NCI-H2081 (cell line): ENCODE measurements at places on chromosomes 1 and 21.
A peak's percentile ranks its signal among the peaks of the same experiment; 100 is the strongest.

GRCh38 chr1:214236477-214236876, 44.5 kb upstream of the SMYD2 start:
- no peak for DNase-seq

DNA sequence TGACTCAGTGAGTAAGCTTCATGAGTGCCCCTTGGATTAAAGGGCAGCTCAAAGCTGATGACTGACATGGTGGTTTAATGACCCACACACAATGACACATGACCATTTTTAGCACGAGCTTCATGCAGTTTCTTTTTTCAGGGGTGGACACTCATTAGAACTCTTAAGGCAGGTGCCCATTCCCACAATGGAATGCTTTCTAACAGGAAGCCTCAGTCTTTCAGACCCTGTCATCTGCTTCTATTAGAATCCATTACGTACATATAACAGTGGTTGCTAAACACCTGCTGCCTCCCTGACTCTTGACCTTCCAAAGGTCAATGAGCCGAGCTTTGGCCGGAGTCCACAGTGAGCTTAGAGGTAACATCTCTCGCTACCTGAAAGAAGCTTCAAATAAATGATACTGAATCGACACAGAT, 27.4 kb downstream of the AKNAD1 start:
- no peak for DNase-seq

DNA sequence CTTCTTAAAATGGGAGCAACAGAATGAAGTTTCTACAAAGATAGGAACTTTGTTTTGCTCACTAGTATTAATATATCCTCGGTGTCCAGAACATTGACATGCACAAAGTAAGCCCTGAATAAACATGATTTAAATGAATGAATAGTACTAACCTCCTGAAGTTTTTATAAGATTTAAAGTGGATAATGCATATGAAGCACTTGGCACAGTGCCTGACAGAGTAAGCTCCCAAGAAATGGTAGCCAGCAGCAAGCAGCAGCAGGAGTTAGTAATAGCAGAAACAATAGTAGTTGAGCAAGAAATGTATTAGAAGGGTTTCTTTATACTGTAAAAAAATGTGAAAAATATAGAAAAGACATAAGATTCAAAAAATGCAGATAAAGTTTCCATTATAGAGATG, 258.1 kb upstream of the C1orf87 start:
- no peak for DNase-seq

DNA sequence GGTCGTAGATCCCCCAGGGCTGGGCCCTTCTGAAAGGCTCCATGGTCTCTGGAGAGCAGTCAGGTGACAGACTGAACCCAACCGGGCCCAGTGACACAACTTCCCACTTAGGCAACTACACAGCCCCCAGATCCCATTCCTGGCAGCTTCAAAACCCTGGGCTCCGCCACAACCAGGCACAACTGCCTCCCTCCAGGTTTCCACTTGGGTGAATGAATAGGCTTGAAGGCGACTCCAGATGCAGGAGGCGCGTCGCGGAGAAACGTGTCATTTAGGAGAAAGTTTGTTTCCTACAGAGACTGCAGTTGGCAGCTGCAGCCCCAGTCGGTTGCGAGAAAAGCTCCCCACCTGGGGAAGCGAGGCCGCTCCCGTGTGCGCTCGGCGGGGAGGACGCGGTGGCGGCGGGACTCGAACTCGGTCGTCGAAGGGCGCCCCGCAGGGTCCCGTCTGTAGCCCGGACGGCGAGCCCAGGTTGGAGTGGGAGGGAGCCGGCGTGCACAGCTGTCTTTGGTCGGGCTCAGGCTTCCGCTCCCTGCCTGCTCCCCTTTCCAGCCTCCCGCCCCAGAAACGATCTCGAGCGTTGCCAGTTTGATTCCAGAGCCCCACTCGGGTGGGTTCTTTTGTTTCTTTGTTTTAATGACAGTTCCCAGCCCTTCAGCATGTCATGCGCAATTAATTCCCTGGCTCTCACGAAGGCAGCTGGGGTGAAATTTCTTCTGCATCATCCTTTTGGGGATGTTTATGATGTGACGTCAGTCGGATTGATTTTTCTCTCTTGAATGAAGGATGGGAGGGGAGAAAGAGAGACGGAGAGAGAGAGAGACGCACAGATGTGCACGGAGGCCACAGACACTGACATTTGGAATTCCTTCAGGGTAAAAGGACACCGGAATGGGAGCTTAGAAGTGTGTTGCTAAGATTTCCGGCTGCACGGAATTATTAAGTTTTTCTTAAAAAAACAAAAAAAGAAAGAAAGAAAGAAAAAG, 862 bp upstream of the SGIP1 start:
- peak; percentile 66 for DNase-seq

GRCh38 chr1:238052496-238053266, 162.0 kb upstream of the ZP4 start:
- peak; percentile 45 for DNase-seq

- DNase-seq = no peak
These were observed 119.2 kb downstream of the ITSN1 start for GRCh38 chr21:33761441-33762036.

DNA sequence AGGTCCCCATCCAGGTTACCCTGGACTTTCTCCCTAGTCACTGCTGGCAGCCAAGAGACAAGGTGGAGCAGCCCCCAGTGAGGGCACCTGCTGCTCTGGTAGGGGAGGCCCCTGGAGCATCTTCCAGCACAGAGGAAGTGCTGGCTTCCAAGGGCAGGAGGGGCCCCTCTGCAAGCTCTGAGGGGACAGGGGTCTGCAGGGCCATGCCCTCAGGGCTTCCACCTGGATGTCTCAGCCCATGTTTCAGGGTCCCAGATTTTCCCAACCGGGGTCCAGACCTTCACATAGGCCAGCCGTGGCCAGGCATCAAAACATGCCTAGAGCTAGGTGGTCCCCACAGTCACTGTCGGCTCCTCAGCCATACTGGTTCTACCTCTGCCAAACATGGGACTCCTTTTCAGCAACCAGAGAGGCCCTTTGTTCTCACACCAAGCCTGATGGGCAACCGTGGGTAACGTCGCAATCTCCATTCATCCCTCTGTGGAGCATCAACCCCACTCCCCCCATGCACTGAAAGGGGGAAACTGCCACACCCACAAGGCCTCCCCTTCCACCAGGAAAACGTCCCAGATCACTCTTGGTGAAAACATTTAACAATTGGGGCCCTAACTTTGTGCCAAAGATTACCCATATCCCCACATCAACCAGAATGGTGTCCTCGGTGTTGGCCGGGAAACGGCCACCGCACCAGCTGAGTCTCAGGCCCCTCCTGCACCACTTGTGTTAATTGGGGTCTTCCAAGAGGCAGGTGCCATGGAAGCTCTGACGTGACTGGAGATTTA, 1.9 kb upstream of the COL6A2 start:
- DNase-seq = no peak

GRCh38 chr1:103937763-103938357, 188.2 kb downstream of the AMY1C start:
- no peak for DNase-seq

GRCh38 chr21:41972511-41973205, 18.8 kb upstream of the C2CD2 start:
- DNase-seq = no peak

DNA sequence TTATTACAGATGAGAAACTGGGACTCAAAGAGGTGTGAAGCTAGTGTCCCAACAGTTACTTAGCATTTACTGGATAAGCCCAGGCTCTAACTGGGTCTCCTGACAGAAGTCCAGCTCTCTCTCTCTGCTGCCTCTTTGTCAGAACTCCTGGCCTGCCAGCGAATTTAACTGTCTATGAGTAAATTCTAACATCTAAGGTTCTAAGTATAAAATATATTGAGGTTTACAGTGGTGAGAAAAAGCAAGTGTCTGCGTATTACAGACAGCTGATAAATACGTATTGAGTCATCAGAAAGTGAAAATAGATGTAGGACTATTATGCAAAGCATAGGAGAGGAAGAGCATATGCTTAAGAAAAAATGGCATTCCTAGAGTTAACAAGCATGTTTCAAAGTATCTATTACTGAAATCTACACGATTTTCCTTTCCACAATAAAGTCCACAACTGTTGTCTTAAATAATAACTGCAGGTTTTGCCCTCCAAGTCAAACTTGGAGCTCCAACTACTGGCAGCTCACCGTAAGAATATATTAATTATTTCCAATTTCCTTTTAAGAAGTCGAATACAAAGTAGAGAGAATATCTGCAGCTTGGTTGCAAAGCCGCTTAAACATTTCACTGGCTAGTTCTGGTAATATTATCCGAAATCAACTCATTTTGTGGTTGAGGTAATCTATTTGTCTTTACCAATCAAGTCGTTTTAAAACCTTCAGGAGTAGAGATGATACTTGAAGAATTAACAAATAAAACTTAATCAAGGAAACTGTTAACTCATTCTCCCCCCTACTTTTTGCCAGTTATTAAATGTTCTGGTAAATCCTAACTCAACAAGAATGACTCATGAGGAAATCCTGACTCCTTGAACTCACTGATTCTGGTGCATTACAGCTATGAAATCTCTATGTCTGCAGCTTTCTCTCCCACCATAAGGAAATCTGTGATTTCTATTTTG, 1.4 kb upstream of the RGS2 start:
- no peak for DNase-seq

- no peak for DNase-seq
These were observed 95.5 kb downstream of the TRIM11 start for GRCh38 chr1:228311091-228311490.
